ENCODE measurements at places on chromosomes 7 and 10.
A peak's percentile ranks its signal among the peaks of the same experiment; 100 is the strongest.

DNA sequence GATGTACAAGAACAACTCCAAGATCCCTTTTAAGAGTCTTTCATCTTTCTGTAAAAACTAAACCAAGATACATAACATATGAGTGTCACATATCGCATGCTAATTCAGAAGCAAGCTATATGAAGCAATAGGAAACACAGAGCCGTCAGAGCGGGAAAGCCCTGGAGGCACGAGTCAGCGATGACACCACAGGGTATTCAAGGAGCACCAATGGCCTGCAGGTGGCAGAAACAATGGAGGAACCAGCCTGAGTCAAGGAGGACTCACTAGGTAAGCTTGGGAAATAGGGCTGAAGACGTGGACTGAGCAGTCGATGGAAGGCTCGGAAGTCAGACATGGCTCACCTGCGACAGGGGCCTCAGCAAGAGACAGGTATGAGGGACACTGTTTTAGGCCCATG lies 214.4 kb downstream of the FAM107B start:
- DNase-seq, result no peak

GRCh38 chr7:148031019-148031418 lies 559.5 kb upstream of the C7orf33 start:
- DNase-seq, result no peak

DNA sequence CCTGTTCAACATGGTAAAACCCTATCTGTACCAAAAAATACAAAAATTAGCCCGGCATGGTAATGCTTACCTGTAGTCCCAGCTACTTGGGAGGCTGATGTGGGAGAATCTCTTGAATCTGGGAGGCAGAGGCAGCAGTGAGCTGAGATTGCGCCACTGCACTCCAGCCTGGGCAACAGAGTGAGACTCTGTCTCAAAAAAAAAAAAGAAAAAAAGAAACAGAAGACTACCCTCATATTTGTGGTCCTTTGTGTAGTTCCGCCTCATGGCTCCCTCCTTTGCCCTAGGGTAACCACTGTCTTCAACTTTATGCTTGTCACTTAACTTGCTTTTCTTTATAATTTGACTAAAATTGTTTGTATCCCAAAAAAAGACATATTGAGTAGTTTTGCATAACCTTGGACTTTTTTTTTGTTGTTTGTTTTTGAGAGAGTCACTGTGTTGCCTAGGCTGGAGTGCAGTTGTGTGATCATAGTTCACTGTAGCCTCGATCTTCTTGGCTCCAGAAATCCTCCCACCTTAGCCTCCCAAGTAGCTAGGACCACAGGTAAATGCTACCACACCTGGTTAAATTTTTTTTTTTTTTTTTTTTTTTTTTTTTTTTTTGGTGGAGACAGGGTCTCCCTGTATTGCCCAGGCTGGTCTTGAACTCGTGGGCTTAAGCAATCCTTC lies 3.7 kb downstream of the ZNF487 start:
- no peak for DNase-seq

- peak; percentile 72 for DNase-seq
These were observed 23.2 kb downstream of the SLC35G1 start for GRCh38 chr10:93917064-93917391.

GRCh38 chr7:37069336-37069735 lies 345.0 kb upstream of the AOAH start:
- no peak for DNase-seq

GRCh38 chr10:50988792-50989191 lies 85.5 kb upstream of the PRKG1 start:
- peak; percentile 19 for DNase-seq

DNA sequence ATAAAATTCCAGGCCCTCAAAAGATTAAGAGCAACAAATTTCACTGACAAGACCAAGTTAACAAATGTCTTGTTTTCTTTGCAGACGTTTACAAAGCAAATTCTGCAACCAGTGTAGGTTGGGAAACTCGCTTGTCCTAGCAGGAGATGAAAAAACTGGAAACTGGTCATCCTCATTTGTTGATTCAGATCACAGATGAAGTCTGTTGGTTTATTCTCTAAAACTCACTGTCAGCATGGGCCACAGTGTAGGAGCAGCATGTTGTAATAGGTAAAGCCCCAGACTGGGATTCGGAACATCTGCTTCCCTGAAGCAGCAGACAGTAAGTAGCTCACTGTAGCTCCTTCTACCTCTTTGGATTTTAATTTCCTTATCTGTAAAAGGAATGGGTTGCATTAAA lies 31.5 kb downstream of the PANK1 start:
- DNase-seq, result no peak

GRCh38 chr10:49518982-49519578 lies 19.8 kb downstream of the ERCC6 start:
- DNase-seq, result no peak
